ENCODE measurements at places on chromosomes 3 and 15.

GRCh38 chr15:95903352-95903751 lies 427.1 kb upstream of the NR2F2 start:
- no peaks in the 10 kb centered on the region for H3K36me3 ChIP-seq
- no peak overlapping the region for H3K27ac ChIP-seq
- no peaks in the 10 kb centered on the region for H3K4me1 ChIP-seq
- H3K4me3 ChIP-seq, result no peak overlapping the region
- H3K27me3 ChIP-seq, result peaks cover 3% of the 10 kb centered on the region

DNA sequence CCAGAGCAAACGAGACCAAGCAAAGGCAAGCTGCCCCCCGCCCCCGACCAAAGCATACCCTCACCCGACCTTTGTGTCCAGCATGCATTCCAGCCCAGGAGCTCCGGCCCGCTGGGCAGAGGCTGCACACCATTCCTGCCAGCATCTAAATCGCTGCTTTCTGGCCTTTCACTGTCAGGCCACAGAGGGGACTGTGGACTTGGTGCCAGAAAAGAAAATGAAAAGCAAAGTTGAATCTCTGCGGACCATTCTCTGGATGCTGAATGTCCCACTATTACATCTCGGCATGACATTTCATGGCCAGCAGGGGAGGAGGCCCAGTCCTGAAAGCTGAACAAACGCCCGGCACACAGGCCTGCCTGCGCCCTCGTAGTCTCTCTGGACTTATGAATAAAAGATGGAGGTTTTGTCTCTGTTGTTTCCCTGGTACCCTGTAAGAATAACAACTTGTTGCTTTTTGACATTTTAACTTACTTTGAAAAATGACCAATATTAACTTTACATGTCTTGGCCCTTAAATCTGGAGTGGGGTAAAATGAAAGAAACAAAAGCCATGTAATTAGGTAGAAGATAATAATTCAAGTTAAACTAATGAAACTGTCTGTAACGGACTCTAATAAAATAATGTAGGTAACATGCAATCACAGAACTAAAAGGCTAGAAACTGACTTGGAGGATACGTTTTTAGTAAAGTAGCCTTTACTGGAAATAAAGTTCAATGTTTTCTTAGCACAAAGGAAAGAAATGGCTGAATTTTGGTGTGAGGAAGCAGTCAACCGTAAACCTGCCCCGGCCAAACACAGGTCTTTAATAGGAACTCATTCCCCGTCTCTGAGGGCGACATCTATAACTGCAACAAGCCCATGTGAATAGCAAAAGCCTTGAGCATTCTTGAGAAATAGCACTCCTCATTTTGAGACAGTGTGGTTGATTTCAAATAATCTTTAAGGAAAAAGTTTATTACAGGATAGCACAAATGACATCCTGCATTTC lies 12.7 kb downstream of the IL17RD start:
- peaks cover 19% of the 10 kb centered on the region for H3K4me1 ChIP-seq
- H3K36me3 ChIP-seq, result no peaks in the 10 kb centered on the region
- peak; percentile 47 for DNase-seq
- no peaks in the 10 kb centered on the region for H3K27me3 ChIP-seq
- peak overlapping the region; percentile 18 for H3K4me3 ChIP-seq

DNA sequence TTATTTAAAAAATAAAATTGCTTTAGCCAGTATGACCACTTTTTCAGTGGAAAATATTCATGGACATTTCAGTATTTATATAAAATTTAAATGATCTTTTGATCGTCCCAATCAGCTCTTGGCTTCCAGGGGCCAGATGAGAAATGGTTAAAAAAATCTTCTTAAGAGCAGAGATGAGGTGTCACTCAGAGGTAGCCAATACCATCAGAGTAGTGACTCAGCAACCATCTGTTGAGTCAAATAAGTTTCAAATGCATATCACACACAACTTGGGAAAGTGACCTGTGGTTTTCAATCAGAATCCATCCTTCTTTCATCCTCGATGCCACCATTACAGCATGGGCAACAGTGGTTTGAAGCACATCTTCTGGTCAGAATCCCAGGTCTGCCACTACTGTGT lies 958.8 kb upstream of the NR2F2 start:
- H3K4me1 ChIP-seq, result no peaks in the 10 kb centered on the region
- H3K36me3 ChIP-seq, result no peaks in the 10 kb centered on the region
- no peak overlapping the region for H3K4me3 ChIP-seq

GRCh38 chr3:127709320-127710060 lies 36.7 kb downstream of the ABTB1 start:
- H3K27ac ChIP-seq, result no peak overlapping the region
- H3K4me1 ChIP-seq, result peaks cover 54% of the 10 kb centered on the region
- peaks cover 11% of the 10 kb centered on the region for H3K27me3 ChIP-seq
- no peak for DNase-seq
- peaks cover 6% of the 10 kb centered on the region for H3K36me3 ChIP-seq

GRCh38 chr15:88647351-88648105 lies 8.7 kb downstream of the ISG20 start:
- no peaks in the 10 kb centered on the region for H3K27me3 ChIP-seq
- H3K36me3 ChIP-seq, result no peaks in the 10 kb centered on the region
- H3K4me3 ChIP-seq, result no peak overlapping the region
- H3K27ac ChIP-seq, result peak overlapping the region; percentile 5
- H3K4me1 ChIP-seq, result peaks cover 6% of the 10 kb centered on the region
- no peak for DNase-seq

GRCh38 chr3:140586311-140586710 lies 91.6 kb upstream of the TRIM42 start:
- no peak for DNase-seq
- no peak overlapping the region for H3K4me3 ChIP-seq
- H3K27ac ChIP-seq, result no peak overlapping the region
- peaks cover 2% of the 10 kb centered on the region for H3K27me3 ChIP-seq
- H3K4me1 ChIP-seq, result peaks cover 3% of the 10 kb centered on the region

DNA sequence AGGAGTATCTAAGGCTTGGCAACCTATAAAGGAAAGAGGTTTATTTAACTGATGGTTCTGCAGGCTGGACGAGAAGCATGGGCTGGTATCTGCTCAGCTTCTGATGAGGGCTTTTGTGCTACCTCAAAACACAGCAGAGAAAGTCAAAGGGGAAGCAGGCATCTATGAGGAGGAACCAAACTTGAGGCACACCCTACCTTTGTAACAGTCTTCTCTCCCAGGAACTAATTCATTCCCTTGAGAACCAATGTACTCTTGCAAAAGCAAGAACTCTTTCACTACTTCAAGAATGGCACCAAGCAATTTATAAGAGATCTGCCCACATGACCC lies 109.0 kb downstream of the CGGBP1 start:
- H3K4me1 ChIP-seq, result no peaks in the 10 kb centered on the region
- DNase-seq, result no peak
- H3K4me3 ChIP-seq, result no peak overlapping the region
- no peaks in the 10 kb centered on the region for H3K36me3 ChIP-seq
- H3K27me3 ChIP-seq, result no peaks in the 10 kb centered on the region

DNA sequence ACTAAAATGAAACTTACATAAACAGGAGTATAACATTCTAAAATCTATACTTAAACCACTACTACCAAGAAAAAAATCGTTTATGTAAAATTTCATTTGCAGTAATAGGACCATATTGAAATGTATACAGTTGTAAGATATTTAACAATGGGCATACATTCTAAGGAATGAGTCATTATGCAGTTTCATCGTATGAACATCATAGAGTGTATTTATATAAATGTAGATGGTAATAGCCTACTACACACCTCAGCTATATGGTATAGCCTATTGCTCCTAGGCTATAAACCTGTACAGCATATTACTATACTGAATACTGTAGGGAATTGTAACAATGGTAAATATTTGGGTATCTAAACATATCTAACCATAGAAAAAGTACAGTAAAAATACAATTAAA lies 79.5 kb downstream of the DPH6 start:
- no peak overlapping the region for H3K4me3 ChIP-seq
- H3K27ac ChIP-seq, result no peak overlapping the region
- H3K36me3 ChIP-seq, result no peaks in the 10 kb centered on the region
- H3K4me1 ChIP-seq, result no peaks in the 10 kb centered on the region

DNA sequence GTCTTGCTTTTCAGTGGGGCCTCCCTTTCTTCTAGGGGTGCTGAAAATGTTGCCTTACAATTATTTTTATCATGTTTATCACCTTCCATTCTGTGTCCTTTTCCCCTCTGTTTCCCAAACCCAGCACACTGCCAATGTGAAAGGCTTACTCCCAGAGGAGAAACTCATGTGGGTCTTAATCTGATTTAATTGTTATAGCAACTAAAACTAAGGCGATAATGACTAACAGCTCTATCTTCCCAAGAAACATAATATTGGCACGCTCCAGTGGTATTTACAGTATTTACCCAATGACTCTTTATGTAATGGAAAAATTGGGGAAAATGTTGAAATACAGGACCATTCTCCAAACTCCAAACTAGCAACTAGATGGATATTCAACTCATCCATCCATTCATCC lies 58.4 kb downstream of the MESD start:
- H3K4me1 ChIP-seq, result peaks cover 4% of the 10 kb centered on the region
- peaks cover 14% of the 10 kb centered on the region for H3K36me3 ChIP-seq
- peaks cover 4% of the 10 kb centered on the region for H3K27me3 ChIP-seq
- no peak overlapping the region for H3K27ac ChIP-seq
- no peak for DNase-seq

Data from glutamatergic neuron (in vitro differentiated cells).